NCI-H1694 (cell line): ENCODE measurements at places on chromosomes 11 and 22.
A peak's percentile ranks its signal among the peaks of the same experiment; 100 is the strongest.

- DNase-seq, result no peak
Observed at GRCh38 chr11:38818720-38819119, 2220.7 kb upstream of the RAG2 start.

GRCh38 chr22:22403771-22404170, 104.8 kb downstream of the ZNF280B start:
- no peak for DNase-seq

DNA sequence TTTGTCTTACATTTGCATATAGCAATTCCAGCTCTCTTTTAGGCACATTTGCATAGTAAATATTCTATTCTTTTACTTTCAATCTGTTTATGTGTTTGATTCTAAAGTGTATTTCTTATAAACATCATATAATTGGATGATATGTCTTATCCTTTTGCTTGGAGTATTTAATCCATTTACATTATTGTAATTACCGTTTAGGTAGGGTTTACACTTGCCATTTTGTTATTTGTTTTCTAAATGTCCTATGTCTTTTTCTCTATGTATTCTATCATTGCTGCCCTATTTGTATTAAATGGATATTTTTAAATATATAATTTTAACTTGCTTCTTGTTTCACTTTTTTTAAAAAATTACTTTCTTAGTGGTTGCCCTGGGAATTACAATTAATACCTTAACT, 22.8 kb upstream of the ACCSL start:
- no peak for DNase-seq

- peak; percentile 26 for DNase-seq
Observed at GRCh38 chr22:33579448-33580093, 340.7 kb downstream of the LARGE1 start.

- DNase-seq, result no peak
Observed at GRCh38 chr11:18093959-18094358, 11.9 kb downstream of the SAAL1 start.

GRCh38 chr11:77771135-77771534, 49.4 kb downstream of the RSF1 start:
- no peak for DNase-seq

GRCh38 chr11:28284196-28284595, 176.0 kb downstream of the METTL15 start:
- DNase-seq, result no peak

DNA sequence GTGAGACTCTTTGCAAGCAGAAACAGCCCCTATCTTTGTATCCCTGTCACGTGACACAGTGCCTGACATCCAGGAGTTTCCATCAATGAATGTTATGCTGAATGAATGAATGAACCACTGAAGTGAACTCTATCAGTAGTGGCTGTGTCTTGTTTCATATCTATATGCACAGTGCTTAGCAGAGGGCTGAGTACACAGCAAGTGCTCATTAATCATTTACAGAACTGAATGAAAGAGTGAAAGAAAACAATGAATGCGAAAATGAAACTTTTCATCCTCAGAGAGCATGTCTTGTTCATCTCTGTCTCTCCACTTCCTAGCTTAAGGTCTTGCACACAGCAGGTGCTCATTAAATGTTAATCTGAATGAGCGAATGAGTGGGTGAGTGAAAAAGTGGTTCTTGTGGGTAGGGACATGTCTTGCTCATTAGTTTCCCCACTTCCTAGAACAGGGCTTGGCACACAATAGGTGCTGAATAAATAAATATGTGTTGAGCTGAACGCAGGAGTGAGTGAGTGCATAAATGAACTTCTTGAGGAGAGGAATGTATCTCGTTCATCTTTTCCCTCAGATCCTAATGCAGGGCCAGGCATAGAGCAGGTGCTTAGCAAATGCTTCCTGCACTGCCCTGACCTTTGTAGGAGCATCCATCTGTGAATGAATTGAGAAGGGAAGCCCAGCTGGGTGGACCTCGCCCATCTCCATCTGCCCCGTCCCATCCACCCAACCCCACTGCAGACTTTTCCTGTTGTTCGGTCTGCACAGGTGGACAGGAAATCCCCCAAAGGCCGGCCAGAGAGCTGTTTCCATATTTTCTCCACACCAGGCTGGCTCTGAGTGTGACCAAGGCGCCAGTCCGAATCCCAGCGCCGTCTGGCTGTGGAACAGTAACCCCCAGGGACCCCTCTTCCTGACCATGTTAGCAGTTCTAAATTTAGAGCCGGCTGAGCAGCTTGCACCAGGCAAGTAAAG, 113.4 kb upstream of the CRYBB3 start:
- DNase-seq, result no peak

- no peak for DNase-seq
Observed at GRCh38 chr22:19708321-19709011, 5.8 kb upstream of the SEPTIN5 start.

- DNase-seq, result no peak
Observed at GRCh38 chr11:122156940-122157382, 40.9 kb upstream of the BLID start.

- no peak for DNase-seq
Observed at GRCh38 chr11:99327527-99327926, 306.8 kb downstream of the CNTN5 start.

DNA sequence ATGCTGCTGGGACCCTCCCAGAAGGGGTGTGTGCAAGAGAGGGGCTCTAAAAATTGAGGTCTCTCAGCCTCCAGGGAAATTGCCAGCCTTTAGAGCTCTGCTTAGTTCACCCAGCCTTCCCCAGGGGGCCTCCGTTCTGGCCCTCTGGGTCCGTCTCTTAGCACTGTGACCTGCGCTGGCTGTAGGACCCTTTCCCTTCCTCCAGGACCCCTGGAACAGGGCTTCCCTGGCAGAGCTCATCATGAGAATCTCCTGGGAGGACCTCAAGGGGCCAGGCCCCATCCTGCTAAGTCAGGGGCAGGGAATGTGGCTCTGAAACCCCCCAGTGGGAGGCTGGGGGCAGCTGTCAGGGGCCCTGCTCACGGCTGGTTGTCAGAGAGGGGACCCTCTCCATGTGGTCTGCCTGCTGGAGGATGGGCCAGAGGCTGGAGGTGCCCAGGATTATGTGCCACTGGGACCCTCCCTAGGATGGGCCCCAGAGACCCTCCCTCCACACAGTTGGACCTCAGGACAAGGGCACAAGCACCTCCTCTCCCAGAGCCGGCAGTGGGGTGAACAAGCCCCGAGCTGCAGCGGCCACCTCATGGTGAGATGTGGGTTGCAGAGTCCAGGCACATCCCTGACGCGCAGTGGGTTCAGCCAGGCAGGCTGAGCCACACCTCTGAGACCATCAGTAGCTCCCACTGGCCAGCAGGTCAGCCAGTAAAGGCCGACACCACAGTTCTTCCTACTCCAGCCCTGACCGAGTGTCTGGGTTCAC, 27.1 kb upstream of the GAL start:
- DNase-seq, result no peak

GRCh38 chr11:117095284-117096161, 2.7 kb downstream of the SIK3 start:
- no peak for DNase-seq

- no peak for DNase-seq
Observed at GRCh38 chr22:49228431-49229037, 599.1 kb downstream of the BRD1 start.

- no peak for DNase-seq
Observed at GRCh38 chr11:121452609-121453150, at the start of gene SORL1-AS1. Gene SORL1-AS1 (minus strand): TSS chr11:121452967.

GRCh38 chr22:40007853-40008710, 13.3 kb downstream of the FAM83F start:
- no peak for DNase-seq

DNA sequence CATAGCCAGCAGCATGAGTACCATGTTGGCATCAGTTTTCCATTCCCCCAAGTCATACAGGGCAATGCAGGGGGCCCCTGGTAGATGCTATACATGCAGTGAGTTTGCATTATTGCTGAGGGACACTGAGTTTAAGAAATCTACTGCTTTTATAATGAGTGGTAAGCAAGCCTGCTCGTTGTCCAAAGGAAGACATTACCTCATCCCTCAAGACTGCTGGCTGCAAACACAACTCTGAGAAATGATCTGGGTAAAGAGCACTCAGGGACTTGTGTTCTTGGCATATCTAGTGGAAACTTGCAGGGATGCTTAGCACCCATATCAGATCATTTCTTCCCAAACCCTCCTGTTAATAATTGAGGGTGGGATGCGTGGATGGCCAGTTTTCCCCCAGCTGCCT, 77.9 kb downstream of the CWC15 start:
- no peak for DNase-seq

DNA sequence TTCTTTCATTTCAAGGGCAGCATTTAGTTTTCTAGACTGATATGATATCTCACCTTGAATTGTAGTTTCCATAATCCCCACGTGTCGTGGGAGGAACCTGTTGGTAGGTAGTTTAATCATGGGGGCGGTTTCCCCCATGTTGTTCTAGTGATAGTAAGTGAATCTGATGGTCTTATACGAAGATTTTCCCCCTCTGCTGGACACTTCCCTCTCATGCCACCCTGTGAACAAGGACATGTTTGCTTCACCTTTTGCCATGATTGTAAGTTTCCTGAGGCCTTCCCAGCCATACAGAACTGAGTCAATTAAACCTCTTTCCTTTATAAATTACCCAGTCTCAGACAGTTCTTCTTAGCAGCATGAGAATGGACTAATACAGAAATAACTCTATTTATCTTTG, 851.1 kb upstream of the FAT3 start:
- DNase-seq, result no peak
